Upper lobe of right lung (tissue), 1 donor: ENCODE measurements at places on chromosomes 4 and X.

DNA sequence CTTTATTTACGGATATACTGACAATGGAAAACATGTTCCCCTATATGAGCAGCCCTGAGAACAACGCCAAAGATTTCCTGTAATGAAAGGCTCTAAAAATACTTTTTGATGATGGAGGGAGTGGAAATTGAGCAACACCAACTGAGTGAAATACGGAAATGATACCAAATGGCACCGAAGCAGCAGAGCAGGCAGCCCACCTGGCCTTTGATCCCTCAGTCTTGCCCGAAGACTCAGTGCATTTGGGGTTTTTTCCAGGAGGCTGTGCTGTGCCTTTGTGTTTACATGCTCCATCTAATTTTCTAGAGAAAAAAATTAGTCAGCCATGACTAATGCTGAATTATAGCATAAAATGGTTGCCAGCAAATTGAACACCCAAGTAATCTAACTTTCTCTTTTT lies 169.9 kb upstream of the RBPJ start:
- no peak for DNase-seq

DNA sequence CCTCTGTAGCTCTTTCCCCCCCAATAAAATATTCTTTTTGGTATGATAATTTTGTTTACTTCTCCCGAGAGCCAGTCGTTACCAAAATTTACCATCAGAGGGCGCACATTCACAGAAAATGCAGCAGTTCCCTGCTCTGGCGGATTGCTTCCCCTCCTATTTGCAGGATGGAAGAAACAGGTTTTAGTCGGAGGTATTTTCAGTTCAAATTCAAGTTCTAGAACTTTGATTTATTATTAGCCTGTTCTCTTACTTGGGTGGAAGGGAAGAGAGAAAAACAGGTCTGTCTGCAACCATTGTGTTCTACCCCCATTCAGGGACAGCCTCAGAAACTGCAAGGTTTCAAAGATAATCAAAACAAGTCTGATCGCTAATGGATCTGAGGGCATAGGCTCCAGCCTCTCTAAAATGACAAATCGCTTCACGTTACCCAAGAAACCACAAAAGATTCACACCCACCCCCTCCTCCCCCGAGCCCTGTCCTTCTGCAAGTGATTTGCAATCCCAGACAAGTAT lies 263.8 kb upstream of the RPS6KA3 start:
- DNase-seq = no peak

GRCh38 chrX:81959964-81960363 lies 758.1 kb downstream of the SH3BGRL start:
- no peak for DNase-seq

DNA sequence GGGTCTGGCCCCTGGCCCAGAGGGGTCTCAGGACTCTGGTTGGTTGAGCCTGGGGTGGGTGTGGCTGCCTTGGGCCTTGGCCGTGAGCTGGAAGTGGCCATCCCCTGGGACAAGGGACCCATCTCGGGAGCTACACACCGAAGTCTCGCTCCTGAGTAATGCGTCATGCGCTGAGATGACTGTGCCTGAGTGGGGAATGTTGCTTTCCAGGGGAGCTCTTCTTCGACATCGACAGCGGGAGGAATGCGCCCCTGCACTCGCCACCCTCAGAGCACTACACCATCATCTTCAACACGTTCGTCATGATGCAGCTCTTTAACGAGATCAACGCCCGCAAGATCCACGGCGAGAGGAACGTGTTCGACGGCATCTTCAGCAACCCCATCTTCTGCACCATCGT lies 38.5 kb downstream of the CCNQ start:
- no peak for DNase-seq

- DNase-seq = peak; percentile 98
Observed at GRCh38 chr4:139295206-139295941, 5.9 kb upstream of the NAA15 start.

DNA sequence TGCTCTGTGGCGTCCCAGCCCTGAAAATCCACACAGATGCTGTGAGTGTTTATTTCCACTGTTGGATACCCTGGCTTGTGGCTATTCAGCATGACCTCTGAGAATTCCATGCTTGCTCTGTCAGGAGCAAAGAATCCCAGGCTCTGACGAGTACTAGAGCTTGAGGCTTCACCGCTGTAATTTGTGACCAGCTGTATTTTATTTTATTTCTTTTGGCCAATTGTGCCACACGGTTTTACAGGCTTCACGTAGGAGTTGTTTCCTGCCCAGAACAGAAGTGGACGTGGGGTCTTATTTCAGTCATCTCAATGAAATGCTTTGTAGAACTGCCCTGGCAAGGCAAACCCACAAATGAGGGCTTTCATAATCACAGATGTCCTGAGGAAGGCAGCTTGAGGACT lies 69.4 kb upstream of the CLDN34 start:
- DNase-seq = no peak

- DNase-seq = no peak
Observed at GRCh38 chr4:133452678-133453077, 303.6 kb downstream of the PCDH10 start.

- DNase-seq = no peak
Observed at GRCh38 chr4:108607079-108607815, 13.1 kb upstream of the RPL34 start.

GRCh38 chrX:40483502-40483901 lies 97.3 kb upstream of the ATP6AP2 start:
- DNase-seq = no peak

DNA sequence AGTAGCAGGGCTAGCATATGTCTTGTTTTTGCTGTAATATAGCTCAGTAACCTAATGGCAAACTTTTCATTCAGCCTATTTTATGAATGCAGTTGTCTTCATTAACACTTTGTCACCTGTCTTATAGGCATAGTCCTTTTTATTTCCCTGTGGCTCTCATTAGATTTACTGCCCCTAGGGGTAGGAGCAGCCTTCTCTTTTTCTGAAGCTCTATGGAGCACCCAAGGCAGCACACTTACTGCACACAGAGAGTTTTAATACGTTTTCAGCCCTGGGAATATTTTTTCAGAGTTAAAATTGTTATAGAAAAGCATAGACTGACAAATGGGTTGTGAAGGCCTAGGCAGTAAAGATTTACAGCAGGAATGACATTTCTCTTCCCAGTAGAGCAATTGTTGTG lies 406.8 kb downstream of the TMA16 start:
- DNase-seq = no peak

GRCh38 chr4:109432203-109432602 lies 1.4 kb upstream of the SEC24B start:
- no peak for DNase-seq

- no peak for DNase-seq
Observed at GRCh38 chr4:5381961-5382441, 326.4 kb downstream of the EVC2 start.

DNA sequence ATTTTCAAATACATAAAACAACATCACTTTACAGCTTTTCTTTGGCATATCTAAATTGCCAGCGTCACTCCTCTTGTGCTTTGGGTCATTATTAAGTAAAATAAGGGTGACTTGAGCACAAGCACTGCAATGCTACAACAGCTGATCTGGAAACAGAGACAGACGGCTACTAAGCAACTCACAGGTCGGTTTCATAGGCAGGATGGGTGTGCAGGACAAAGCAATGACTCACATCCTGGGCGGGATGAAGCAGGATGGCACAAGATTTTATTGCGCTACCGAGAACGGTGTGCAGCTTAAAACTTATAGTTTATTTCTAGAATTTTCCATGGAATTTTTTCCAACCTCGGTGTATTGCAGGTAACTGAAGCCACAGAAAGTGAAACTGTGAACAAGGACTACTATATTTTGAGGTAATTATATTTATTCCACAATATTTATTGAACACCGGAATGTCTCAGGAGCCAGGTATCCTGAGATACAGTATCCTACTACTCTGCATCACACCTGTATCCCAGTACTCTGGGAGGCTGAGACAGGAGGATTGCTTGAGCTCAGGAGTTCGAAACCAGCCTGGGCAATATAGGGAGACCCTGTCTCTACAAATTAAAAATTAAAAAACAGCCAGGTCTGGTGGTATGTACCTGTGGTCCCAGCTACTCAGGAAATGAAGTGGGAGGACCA lies 215.5 kb downstream of the APBB2 start:
- DNase-seq = no peak

- DNase-seq = no peak
Observed at GRCh38 chr4:125155251-125155650, 159.5 kb upstream of the FAT4 start.

DNA sequence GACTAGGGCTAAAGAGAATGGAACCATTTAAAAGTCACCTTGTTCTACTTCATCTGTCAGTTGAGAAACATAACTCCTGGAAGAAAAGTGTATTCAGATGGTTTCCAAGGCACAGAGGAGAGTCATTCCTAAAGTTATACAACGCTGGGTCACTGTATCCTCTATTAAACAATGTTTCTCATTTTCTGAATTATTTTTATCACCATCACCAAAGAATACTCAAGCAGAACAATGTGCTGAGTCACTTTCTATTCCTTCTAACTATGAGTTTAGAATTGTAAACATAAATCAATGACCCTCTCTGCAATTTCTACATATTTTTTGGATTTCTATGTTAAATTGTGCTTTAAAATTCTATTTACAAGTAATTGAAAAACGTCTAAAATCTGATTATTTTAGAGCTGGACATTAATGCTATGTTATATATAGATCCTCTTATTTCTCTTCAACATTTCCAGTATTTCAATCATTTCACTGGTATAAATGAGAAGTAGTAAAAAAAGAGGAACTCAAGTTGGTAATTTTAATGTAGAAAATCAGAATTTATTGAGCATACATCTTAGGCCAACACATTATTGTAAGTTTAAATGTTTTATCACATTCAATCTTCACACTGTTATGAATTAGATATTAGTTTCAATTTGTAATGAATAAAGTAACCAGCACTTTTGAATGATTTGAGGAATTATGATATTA lies 7.5 kb downstream of the DTHD1 start:
- no peak for DNase-seq

- DNase-seq = no peak
Observed at GRCh38 chr4:21656832-21657231, 291.7 kb downstream of the KCNIP4 start.

DNA sequence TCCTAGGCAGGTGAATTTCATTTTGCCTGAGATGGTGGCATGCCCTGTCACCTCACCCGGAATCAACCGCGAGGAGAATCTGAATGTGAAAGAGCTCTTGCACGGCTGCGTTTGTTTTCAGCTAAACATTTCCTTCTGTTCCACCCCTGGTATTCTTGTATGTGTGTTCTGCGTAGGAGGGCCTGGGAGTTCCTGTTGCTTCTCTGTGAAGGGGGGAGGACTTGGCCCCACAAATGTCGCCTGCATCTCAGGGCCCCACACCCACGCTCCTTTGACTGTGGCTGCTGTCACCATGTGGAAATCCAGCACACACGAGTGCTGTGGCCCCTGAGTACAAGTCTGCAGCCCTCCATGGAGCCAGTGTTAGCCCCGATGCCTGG lies 45.8 kb upstream of the CLCN4 start:
- no peak for DNase-seq

GRCh38 chr4:92658318-92658717 lies 354.6 kb downstream of the GRID2 start:
- no peak for DNase-seq

DNA sequence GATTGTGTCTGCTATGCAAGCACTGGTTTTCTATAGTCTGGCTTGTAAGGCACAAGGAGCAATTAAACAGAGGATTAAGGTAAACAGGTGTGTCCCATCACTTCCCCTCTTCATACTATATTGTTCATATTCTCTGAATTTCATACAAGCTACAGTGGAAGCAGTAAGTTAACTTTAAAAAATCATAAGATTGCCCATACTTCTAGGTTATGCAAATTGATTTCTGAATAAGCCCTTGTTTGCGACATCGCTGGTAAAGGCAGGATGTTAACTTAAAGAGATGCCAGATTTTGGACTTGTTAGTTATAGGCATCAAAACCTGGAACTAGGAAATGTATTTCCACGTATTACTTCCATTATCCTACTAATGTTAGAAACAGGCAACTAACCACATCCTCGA lies 1.0 kb upstream of the TMEM131L start:
- DNase-seq = no peak

DNA sequence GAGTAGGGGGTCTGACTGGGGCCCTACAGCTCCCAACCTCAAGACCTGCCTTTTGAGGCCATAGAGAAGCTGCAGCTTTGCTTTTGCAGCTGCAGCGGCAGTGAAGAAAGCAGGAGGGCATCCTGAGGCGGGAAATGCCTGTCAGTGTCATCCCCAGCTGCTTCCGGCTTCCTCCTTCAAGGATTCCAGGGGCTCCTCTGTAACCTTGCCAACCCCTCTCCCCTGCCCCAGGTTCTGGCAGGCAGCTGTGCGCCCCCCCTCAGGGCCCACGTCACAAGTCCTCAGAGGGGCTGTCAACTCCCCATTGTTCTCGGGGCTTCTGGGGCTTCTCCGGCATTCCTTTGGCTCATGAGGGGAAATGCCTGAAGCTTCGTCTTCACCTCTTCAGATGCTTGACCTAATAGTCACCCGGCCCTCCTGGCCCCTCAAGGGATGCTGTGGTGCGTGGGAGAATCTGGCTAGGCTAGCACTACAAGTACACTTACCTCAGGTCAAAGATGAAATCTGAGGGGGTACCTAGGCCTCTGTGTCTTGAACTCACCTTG lies 31.9 kb downstream of the APLN start:
- no peak for DNase-seq

DNA sequence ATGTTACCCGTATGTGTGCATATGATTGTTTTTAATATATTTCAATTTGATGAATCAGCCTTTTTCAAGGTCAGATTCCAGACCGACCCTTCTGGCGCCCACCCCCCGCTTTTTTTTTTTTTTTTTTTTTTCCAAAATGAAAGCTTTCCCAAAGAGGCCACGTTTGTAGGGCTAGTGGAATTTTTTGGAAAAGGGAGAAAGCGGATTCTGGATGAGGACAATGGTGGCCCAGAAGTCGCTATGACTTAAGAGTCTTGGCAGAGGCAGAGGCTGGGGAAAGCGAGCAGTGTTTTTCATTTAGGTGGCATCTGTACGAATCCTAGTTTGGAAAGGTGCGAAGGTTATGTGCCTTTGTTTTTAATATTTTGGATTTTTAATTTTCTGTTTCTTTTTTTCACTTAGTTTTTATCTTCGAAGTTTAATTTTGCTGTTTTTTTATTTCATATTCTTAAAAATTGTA lies 14.6 kb downstream of the NDUFB11 start:
- DNase-seq = no peak

- no peak for DNase-seq
Observed at GRCh38 chr4:13541176-13541604, 3.1 kb downstream of the NKX3-2 start.

DNA sequence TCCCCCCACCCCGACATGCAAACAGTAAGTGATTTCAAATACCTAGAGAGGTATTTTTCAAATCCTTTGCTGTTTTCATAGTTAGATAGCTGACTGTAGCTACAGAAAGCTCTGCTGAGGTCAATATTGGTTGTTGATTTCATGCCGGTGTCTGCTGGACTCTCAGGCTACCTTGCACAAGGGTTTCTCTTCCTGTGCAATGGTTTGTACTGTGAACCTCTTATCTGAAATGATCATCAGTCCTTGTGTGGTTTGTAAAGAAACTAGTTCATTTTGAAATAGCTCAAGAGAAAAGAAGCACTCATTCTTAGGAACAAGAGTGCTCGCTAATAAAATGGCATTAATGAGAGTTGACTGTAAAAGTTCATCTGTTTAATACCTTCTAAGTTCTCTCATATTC lies 2.1 kb downstream of the MTM1 start:
- no peak for DNase-seq
